ENCODE measurements at places on chromosomes 3 and 15.

- no peak for DNase-seq
Measured at GRCh38 chr3:179701176-179701827, 48.5 kb downstream of the USP13 start.

- DNase-seq, result peak; percentile 56
Measured at GRCh38 chr3:145952536-145952935, 208.4 kb downstream of the PLOD2 start.

DNA sequence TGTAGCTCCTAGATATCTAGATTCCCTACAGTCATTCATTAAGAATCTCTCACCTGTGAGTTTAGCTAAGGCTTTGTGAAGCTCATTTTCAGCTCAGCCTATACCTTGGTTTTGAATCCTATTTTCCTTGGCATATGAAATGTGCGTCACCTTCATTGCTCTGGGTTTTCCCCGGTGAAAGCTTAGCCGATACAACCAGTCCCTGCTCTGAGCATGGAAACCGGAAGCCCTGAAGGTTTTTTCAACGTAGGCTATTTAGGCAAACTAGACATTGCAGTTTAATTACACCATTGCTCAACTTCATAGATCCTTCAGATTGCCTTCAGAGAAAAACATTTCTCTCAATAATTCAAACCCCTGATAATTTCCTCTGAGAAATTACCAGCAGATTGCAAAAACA, 206.8 kb upstream of the TPRG1 start:
- DNase-seq, result no peak

DNA sequence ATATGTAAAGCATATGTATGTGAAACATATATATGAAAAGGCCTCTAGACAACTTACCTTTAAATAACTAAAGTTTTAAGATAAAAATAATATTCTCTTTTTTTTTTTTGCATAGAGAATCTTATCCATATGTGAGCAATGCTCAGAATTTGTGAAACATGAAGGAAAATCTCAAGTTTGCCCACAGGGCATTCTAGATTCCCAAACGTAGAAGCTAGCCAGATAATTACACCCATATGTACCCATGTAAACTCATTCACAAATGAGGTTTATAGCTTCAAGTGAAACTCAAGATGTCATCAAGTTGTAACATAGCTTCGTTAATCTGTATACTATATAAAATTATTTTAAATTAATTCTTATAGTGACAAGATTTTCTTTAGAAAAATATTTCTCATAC, 537.3 kb upstream of the NR2F2 start:
- DNase-seq, result no peak

DNA sequence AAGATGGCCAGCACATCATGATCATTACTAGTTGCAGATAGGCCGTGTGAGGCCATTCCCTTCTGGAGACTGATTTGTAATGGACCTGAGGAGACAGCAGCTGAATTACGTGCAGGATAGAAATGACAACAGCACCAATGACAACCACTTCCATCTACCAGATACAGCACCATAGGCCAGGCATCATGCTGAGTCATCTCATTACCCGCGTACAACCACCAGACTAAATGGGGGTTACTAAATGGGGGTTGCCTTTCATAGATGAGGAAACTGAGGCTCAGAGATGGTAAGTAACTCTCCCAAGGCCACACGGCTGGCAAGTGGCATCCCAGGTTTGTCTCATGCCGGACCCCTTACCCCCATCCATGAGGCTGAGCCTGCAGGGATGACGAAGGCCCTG, 32.8 kb upstream of the FAM107A start:
- peak; percentile 12 for DNase-seq

DNA sequence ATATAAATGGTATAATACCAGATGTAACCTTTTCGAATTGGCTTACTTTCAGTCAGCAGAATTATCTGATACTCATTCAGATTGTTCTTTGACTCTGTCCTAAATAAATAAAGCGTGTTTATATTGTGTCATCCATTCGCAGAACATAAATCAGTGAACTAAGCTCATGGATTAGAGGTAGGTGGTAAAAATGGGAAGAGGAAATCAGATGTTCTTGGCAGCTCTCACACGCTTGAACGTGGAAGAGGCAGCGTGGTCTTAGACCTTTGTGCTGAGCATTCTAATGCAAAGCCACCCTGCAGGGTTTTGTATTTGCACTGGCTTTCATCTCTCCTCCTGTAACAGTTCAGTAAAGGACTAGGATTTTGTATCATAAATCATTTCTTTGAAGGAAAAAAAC, 441.4 kb downstream of the GABRG3 start:
- no peak for DNase-seq

GRCh38 chr15:36484038-36484778, 95.2 kb upstream of the CDIN1 start:
- DNase-seq, result peak; percentile 76

GRCh38 chr3:137468446-137468845, 295.7 kb upstream of the SOX14 start:
- no peak for DNase-seq

GRCh38 chr3:53160660-53161449, at the start of gene PRKCD:
PRKCD (plus strand) TSS chr3:53161209; CDS start chr3:53178423, 17,214 bp downstream.
- DNase-seq, result peak; percentile 84

DNA sequence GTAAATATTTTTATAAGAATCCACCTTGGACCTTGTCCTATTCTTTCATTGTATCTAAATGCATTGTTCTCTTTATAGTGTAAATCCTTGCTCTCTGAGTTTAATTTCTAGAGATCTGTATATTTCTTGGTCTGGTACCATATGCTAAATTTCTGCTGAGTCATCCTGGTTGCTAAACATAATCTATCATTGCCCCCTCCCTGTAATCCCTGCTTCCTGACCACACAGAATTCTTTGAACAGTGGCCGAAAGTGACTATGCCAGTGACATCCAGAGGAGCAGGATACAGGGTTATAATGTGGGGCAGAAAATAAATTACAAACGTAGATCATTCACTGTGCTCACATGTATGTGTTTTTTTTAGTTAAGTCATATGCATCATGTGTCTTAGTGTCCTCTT, 143.1 kb downstream of the DIPK2A start:
- peak; percentile 16 for DNase-seq

- DNase-seq, result no peak
Measured at GRCh38 chr3:112769286-112769978, 77.2 kb downstream of the CD200R1L start.

- DNase-seq, result no peak
Measured at GRCh38 chr3:157074490-157074889, 85.5 kb downstream of the CCNL1 start.

GRCh38 chr15:51112078-51112477, 17.4 kb upstream of the TNFAIP8L3 start:
- DNase-seq, result no peak

- DNase-seq, result no peak
Measured at GRCh38 chr15:38818157-38818790, 253.7 kb upstream of the RASGRP1 start.

Measured in iris pigment epithelial cell (primary cell).